ENCODE measurements at places on chromosomes 5 and 9.

GRCh38 chr9:2158766-2159430 lies 143.8 kb downstream of the SMARCA2 start:
- DNase-seq, result no peak

GRCh38 chr5:115510145-115510645 lies 34.4 kb downstream of the FEM1C start:
- no peak for DNase-seq

DNA sequence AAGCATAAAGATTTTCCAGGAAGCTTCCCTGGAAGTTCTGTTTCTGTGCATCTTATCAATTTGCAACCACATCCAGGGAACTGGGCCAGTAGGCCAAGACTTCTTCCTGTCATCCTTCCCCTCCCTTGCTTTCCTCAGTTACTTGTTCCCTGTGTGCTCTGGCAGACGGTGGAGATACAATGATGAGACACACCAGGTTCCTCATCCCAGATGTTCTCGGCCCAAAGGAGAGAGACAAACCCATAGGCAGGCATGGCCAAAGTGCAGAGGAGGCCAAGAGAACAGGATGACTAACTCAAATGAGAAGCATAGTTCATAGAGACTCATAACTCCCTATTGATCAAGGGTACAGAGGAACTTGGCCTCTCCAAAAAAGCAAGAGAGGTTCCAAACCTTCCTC lies 652.6 kb downstream of the CCDC171 start:
- DNase-seq, result no peak

DNA sequence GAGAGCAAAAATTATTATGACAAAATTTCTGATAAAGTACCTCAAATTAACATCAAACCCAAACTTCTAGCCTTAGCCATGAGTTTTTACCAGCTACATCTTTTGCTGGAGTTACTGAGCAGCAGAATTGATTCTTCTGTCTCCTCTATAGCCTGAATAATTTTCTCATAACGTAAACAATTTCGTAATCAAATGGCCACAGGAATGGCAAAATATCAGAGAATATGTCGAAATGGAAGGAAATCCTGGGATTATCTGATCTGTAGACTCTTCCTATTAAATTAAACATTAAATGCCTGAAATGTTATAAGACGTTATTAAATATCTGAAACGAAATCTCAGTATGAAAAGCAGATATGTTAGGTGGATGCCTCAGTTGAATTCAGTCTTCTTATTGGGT lies 41.1 kb downstream of the LURAP1L start:
- DNase-seq, result no peak

DNA sequence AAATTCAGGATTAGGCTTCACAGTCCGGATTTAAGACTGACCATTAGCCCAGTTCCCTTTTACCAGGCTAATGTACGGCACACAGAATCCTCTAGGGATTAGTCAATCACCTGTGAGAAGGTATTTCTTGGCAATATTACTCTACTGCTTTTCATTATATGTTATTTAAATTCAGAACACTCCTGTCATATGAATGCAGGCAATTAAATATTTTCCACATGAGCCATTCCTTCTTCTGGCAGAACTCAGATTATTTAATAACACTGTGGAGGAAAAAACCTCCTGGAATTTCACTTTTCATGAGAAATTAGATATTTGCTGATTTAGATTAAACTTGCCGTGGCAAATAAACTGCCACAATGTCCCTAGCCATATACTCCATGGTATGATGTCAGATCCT lies 1357.5 kb upstream of the C9orf72 start:
- DNase-seq, result no peak

GRCh38 chr5:97658116-97658900 lies 475.3 kb upstream of the RIOK2 start:
- no peak for DNase-seq

DNA sequence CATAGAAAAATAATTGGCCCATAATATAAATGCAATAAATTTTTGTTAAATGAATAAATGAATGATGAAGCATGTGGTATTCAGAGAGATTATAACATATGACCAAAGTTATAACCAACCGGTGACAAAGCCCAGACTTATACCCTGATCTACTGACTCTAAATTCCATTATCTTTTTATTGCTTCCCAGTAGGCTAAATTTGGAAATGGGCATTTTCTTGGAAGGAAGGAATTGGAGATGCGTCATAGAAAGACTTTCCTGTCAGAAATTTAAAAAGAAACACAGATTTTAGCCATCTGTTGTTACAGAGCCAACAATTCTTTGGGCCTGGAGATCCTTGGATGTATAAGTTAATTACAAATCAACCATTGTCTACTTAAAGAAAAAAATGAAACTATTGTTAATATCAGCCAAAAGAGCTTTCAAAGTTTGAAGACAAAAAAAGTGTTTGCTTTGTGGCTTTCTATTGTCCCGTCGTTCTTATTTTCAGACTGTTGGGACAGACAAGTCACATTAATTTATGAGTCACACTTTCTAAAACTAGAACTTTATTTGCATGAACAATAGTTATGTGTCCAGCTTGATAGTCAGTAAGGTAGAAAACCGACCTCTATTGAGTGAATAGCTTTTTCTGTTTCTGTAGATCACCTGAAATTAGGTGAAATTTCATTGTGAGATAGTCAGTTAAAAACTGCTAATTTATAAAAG lies 428.7 kb downstream of the GABRG2 start:
- no peak for DNase-seq

All from LoVo (cell line).